ENCODE measurements at places on chromosomes 1 and 21.

DNA sequence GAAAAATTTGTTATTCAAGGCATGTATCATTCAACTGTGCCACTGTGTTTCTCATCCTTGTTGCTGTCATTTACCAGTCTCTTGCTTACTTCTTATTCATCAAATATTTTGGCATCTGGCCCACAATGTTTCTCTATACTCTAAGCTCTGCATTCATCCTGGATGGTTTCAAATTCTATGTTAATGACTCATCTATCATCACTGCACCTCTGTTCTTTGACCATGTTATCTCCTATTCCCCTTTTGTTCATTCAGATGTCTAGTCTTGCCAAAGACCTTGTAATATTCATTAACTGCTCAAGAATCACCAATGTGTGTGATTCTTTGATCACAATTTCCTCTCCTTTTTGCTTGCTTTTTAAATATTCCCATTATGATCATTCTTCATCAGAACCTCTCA is 54.6 kb upstream of the PRKACB start:
- DNase-seq = no peak

DNA sequence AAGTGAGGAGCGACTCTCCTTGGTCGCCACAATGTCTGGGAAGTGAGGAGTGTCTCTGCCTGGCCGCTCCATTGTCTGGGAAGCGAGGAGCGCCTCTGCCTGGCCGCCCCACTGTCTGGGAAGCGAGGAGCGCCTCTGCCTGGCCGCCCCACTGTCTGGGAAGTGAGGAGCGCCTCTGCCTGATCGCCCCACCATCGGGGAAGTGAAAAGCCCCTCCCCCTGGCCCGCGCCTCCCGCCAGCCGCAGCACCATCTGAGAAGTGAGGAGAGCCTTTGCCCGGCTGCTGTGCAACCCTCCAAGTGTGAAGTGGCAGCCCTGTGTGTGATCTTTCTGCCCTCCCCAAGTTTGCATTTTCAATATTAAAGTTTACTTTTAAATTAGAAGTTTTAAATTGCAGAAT is 95.0 kb upstream of the PPP2R5A start:
- DNase-seq = no peak

- DNase-seq = no peak
Observed at GRCh38 chr21:42040411-42041180, 30.4 kb upstream of the ZBTB21 start.

DNA sequence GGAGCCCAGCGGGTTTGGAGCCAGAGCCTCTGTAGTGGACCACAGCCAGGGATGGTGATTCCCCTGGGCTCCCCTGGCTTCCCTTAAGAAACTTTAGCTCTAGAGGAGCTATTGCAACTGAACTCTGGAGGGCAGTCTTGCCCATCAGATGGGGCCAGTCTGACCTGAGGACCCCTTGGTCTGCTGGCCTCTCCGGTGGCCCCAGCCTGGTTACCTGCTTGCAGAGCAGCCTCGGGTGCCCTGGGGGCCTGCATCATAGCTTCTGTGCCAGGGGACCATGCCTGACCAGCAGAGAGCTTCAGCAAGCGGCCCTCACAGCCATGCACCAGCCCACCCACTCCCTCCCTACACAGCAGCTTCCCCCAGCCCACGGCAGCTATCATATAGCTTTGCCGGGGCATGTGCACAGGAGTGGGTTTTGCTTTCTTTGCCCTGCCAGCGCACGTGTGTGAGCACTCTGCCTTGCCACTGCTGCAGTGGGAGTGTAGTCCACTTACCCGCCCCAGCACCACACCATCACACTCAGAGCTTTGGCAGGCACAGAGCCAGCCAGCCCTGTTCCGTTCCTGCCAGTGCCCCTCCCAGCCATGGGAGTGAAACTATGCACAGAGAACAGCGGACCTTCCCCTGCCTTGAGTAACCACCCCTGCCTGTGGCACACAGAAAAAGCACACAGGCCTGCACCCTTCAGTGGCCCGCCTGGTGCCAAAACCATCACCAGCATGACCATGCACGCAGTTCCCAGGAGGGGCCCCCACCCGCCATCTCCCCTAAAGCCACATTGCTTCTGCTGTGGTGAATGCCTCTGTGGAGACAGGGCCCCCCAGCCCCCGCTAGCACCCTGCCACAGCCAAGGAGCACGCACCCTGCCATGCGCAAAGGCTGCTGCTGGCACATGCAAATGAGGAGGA is 442.9 kb upstream of the NEGR1 start:
- no peak for DNase-seq

GRCh38 chr21:35370671-35371070 is 321.6 kb upstream of the RUNX1 start:
- DNase-seq = no peak

GRCh38 chr1:204219971-204220616 is 6.3 kb upstream of the GOLT1A start:
- DNase-seq = no peak

DNA sequence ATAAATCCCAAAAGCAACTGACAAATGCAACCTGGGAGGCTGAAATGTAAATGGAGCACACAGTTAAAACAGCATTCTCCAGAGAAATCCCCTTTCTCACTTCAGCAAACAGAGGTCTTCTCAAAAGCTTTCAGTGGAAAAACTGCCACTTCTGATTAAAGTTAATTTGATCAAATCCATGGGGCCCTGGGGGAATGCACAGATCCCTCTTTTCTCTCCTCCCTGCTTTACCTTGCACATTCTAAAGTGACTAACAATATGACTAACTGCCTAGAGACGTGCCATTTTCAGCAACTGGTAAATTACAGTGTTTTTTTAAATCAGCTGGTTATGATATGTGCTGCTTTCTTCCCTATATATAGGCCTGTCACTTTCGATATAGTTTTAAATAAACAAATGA is 142.5 kb downstream of the RERE start:
- no peak for DNase-seq

DNA sequence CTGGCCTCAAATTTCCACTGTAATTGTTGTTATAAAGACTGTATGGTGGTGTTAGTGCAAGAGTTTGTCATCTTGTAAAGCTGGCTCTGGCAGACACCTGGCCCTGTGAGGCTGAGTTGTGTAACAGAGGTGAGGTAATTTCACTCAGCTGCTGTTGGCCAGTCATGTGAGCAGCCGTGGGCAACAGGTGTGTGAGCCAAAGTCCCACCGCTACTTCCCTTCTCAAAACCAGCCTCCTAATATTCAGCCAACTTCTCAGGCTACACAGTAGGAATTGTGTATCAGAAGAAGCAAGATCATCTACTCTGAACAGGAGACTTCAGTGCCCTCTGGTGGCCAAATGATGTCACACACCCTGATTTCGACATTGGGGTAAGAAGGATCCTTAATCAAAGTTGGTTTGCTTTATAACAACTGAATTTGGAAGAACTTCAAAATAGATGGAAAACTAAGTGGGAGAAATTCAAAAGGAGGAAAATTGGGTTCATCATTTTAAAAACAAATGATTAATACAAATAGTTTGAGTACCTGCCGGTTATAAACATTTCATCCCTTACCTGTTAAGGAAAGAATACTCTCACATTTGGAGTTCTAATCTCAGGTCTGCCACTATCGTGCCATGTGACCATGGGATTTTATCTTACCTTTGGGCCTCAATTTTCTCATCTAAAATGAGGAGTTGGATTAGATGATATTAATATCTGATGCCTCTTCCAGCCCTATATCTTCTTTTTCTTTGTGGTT is 2.6 kb upstream of the CREG1 start:
- peak; percentile 53 for DNase-seq

GRCh38 chr21:45327441-45328197 is 39.9 kb upstream of the POFUT2 start:
- DNase-seq = no peak

DNA sequence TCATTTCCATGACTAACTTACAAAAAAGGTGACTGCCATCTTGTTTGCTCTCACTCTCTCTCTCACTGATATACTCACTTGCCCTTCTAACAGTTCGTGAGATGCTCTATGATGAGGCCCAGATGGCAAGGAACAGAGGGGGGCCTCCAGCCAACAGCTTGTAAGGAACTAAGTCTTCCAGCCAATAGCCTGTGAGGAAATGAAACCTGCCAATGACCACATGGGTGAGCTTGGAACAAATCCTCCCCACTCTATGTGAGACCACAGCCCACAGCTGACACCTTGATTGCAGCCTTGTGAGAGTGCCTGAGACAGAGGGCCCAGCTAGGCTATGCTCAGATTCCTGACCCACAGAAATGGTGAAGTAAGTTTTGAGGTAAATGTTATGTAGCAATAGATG is 153.7 kb downstream of the HHIPL2 start:
- DNase-seq = no peak

GRCh38 chr1:81190003-81190402 is 610.7 kb upstream of the ADGRL2 start:
- no peak for DNase-seq

DNA sequence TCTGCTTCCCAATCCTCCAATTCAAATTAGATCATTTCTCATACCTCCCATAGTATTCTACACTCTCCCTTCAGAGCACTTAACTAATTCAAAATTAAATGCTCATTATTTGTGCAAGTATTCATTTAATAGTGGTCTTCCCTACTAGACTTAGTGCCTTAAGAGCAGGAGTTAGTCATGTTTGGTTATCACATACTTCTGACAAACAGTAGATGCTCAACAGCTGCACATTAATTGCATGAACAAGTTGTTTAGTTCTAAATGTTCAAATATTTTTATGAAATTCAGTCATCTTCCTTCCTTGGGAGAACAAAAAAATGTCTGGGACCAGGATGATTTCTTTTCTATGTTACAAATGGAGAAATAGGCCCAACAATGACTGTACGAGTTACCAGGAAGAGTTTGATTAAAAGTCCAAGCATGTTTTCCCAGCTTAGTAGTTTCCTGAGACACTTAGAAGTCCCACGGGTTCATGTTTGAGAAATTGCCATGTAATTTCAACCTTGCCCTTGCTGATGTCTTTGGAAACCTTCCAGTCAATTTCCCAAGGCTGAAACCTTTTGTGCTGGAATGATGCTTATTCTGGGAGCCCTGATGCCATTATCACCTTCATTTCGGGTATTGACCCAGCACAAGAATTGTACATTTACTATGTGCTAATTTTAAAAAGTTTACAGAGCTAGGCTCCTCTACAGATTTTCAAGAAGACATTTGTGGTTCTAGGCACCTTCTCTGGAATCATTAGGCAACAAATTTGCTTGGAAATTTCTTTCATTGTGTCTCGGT is 437.9 kb upstream of the PLXNA2 start:
- DNase-seq = no peak

DNA sequence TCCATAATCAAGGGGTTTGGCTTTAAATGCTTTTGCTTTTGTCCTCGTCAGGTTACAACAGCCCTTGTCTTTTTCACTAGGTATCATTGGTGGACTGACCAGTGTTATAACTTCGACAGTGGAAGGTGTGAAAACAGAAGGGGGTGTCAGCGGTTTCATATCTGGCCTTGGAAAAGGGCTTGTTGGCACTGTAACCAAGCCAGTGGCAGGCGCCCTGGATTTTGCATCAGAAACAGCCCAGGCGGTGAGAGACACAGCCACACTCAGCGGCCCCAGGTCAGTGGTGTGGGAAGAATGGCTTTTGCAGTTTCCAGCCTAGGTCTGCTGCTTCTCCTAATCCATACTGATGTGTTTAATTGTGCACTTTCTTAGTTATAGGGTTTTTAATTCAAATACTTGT is 157.9 kb downstream of the DHRS3 start:
- DNase-seq = no peak

- DNase-seq = no peak
Observed at GRCh38 chr1:29672416-29673227, 436.3 kb downstream of the PTPRU start.

DNA sequence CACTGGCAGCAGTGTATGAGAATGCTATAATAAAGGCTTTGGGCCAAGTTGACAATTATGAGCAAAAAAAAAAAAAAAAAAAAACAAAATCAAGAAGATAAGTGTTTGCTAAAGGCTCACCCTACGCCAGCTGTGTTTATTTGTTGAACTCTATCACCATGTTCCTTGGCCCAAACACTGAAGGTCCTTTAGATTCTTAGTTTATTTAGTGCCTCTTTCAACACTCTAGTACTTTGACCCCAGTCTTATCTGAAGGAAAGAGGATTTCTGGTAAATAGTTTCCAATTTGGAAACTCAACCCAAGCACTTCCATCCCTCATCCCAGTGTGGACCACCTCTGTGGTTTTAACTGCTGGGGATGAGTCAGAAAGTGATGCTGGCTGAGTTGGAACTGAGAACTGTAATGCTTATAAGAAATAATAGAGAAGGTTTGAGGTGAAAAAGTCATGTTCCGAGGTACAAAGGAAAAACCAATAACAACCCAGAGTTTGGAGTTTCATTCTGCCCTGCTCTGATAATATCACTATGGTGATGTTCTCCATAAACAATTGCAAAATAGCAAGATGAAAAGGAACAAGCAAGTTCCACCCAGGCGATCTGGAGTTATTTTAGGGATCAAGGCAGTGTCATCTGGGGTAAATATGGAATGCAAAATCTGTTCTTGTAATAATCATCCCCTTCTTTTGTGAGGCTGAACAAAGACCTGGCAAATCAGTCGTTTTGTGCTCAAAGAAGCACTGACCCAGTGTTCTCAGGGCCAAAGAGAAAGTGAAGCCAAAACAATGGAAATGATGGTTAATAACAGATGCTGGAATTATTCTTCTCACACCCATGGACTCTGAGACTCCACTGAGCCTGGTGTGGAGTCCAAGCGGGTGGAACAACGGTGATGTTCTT is 19.7 kb upstream of the CAPZB start:
- no peak for DNase-seq

- no peak for DNase-seq
Observed at GRCh38 chr1:40599926-40600325, 65.6 kb downstream of the RIMS3 start.

- DNase-seq = no peak
Observed at GRCh38 chr21:46124083-46124925, 26.4 kb downstream of the COL6A2 start.

DNA sequence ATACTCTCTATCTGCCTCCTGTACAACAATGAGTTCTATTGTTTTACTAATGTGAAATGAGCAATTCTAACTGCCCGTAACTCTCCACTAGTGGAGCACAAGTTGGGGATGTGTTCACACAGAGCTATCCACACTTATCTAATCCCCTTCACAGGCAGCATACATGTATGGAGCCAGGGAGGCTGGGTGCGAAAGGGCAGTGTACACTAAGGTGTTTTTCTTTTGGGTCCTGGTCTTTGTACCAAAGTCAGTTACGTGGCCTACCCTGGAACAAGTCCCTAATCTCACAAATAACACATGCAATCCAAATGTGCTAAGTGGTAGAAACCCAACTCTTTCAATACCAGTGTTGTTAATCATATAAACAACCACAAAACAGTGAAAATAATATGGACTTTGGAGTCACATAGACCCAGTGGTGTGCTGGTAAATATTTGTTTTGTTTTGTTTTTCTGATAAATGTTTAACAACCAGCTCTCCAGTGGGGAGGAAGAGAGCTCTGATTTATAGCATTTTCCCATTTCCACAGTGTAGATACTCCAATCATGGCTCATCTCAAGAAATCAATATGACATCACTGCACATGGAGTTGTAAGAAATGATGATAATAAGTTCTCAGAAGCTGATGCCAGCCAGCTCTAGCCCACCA is 319.9 kb upstream of the DUSP10 start:
- DNase-seq = no peak

DNA sequence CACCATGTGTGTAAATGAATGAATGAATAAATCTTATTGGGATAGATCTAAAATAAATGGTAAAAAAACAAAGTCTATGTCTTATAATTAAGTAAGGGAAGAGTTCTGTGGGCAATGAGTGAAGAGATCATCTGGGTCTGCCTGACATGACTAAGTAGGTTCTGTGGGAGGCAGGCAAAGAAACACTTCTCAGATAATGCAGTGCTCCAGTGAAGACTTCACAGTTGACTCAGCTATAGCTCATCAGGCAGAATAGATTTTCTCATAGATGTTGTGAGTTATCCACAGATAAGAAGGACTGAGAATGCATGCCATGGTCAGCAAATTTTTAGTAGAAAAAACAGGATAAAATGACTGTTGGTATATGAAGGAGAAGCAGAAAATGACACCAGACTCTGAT is 12.4 kb downstream of the KRTAP22-2 start:
- no peak for DNase-seq

Measured in stimulated activated CD4-positive, alpha-beta T cell treated with anti-CD3 and anti-CD28 coated beads, Interleukin-1b, Interleukin-23, amount 100 ng/mL, for 1 hour (primary cell).